Osteocyte (in vitro differentiated cells): ENCODE measurements at places on chromosomes 4 and X. TPM values are rescaled to one million over a fixed set of nuclear protein-coding genes. Genes with fewer than 3 reads are reported as not detected.

The PARM1 gene
- total RNA-seq, result not detected in 2 replicates

DNA sequence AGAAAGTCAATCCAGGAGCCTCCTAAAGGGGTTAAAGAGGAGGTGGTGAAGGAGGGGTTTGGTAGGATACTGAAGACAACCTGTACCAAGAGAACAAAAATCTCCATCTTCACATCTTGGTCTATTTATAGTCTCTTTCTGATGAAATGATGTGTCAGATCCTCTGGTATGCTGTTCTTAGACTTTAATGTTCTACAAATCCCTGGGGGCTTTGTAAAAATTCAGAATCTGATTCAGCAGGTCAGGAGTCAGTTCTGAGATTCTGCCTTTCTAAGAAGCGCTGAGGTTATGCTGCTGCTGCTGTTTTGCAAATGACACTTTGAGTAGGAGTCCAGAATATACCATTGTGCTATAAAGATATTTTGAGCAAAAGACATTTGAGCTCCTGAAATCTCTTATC is 172.9 kb upstream of the GLRA2 start:
- no peak overlapping the region for H3K4me3 ChIP-seq
- no peaks in the 10 kb centered on the region for H3K36me3 ChIP-seq
- DNase-seq, result no peak
- no peaks in the 10 kb centered on the region for H3K27me3 ChIP-seq

DNA sequence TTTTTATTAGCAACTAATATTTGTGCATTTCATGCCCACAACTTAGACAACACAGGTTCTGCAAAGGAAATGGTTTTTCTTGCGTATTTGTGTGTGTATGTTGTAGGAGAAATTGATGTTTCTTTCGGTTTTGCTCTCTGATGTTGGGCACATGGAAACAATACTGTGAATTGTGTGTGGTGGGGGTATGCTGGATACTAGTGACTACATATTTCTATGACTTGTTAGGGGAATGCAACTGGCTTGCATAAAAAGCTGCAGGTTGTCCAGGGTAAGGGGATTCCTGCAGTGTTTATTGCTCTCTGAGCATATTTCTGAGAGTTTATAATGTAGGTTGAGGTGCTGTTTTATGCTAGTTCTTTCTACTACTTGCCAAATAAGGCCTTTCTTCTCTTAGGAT is 11.6 kb downstream of the DLG3 start:
- H3K4me3 ChIP-seq, result no peak overlapping the region
- no peak for DNase-seq
- peaks cover 3% of the 10 kb centered on the region for H3K36me3 ChIP-seq
- peaks cover 20% of the 10 kb centered on the region for H3K4me1 ChIP-seq
- no peaks in the 10 kb centered on the region for H3K27me3 ChIP-seq

DNA sequence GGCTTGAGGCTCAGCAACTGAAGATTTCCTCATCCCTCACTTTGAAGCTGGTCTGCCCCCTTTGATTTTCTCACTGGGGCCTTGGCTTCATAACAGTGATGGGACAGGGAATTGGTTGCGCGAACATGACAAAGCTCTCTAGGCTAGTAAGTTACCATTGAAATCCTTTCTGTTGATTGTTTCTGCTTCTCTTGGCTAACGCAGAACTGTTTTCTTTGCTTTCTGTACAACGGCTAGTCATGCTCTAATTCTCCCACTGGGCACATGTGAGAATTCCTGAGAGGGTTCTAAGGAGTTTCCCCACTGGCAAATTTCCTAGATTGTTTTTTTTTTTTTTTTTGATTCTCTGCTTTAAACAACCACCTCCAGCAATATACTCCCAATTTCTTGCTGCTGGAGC is 738.6 kb downstream of the PCDH7 start:
- no peak overlapping the region for H3K4me3 ChIP-seq
- peaks cover 28% of the 10 kb centered on the region for H3K4me1 ChIP-seq
- no peaks in the 10 kb centered on the region for H3K36me3 ChIP-seq
- no peak for DNase-seq

DNA sequence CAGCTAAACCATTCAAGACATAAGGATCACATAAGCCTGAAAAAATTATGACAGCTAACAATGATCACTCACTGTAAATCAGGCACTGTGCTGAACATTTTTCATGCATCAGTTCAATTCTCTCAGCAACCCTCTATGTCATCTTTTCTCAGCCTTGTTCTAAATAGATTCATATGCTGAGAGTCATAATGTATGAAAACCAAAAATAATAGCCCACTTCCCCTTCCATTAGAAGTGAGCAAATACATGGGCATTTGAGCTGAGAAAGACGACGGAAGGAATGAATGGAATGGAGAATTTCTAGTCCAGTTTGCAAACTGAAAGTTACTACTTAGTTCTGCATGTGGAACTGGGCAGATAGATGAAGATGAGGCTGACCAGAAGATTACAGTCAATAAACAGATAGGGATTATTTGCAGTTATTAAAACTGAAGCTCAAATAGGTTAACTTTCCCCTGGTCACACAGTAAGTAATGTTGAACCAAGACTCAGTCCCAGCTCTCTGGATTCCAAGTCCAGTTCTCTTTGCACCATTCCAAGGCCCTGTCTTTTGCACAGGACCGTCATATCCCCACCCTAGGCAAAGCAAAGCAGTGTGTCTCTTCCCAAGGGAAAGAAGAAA is 1.6 kb upstream of the SH3RF1 start:
- DNase-seq, result no peak
- H3K4me3 ChIP-seq, result peak overlapping the region; percentile 77
- H3K36me3 ChIP-seq, result no peaks in the 10 kb centered on the region
- H3K27me3 ChIP-seq, result no peaks in the 10 kb centered on the region
- peaks cover 36% of the 10 kb centered on the region for H3K4me1 ChIP-seq

The DIPK2B gene
- total RNA-seq, result not detected in 2 replicates

DNA sequence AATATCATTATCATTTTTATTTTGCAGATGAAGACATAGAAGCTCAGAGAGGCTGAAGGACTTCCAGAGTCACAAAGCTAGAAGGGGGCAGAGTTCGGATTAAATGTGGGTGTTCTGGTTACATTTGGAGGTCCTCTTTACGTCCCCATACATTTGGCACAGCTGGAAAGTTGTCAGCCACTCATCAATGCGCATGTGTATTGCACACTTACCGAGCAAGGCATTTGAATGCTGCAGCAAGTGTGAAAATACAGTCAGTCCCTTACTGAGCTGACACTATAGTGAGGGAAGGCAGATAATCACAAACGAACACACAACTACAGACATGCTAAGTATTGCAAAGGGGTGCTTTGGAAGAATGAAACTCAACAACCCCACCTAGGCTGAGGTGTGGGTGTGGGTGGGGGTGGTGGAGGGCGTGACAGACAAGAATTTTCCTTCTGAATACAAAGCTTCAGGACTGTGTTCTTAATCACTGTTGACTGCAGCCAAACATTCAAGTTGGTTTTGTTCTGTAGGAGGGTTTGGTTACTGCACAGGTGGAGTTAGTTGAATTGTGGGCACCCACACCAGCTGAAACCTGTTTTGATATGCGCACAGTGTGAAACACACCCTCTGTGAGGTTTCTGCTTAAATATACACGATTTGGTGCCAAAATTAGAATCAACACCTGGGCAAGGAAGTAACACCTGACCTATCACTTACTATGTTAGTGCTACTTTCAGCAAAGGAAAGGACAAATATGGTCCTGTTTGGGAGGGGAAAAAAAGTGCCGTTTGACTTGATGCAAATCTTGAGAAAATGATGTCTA is 72.4 kb downstream of the COQ2 start:
- H3K4me1 ChIP-seq, result peaks cover 11% of the 10 kb centered on the region
- no peaks in the 10 kb centered on the region for H3K27me3 ChIP-seq
- no peak overlapping the region for H3K4me3 ChIP-seq
- DNase-seq, result peak; percentile 59
- no peaks in the 10 kb centered on the region for H3K36me3 ChIP-seq

GRCh38 chr4:117164338-117164737 is 79.0 kb upstream of the TRAM1L1 start:
- no peaks in the 10 kb centered on the region for H3K36me3 ChIP-seq
- H3K27ac ChIP-seq, result no peak overlapping the region

- H3K4me1 ChIP-seq, result no peaks in the 10 kb centered on the region
- no peak overlapping the region for H3K4me3 ChIP-seq
- no peaks in the 10 kb centered on the region for H3K27me3 ChIP-seq
- no peak for DNase-seq
Observed at GRCh38 chr4:37535872-37536271, 150.3 kb downstream of the RELL1 start.

The PTPN13 gene
- total RNA-seq, result 55.7 and 56.0 TPM in 2 replicates

GRCh38 chrX:150162141-150162540 is 201.0 kb upstream of the MAMLD1 start:
- no peaks in the 10 kb centered on the region for H3K36me3 ChIP-seq
- H3K27ac ChIP-seq, result no peak overlapping the region
- no peaks in the 10 kb centered on the region for H3K27me3 ChIP-seq
- H3K4me1 ChIP-seq, result peaks cover 11% of the 10 kb centered on the region
- DNase-seq, result peak; percentile 56

GRCh38 chrX:129361576-129361975 is 161.7 kb downstream of the SMARCA1 start:
- peaks cover 3% of the 10 kb centered on the region for H3K36me3 ChIP-seq
- H3K27ac ChIP-seq, result no peak overlapping the region
- no peaks in the 10 kb centered on the region for H3K4me1 ChIP-seq
- no peak for DNase-seq

The LEF1 gene
- 1.7 and 3.1 TPM in 2 replicates for total RNA-seq

DNA sequence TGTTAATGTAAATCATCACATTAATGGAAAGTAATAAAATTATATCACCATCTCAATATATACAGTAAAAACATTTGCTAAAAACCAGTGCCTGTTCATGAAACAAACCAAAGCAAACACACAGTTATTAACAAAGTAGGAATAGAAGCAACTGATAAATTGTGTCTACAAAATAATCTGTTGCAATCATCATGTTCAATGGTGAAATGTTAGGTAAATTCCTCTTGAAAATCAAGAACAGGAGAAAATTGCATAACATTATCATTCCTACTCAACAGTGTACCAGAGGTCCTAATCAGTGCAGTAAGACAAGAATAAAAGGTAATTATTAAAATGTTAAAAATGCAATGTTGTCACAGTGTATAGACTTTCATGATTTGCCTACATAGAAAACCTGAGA is 252.3 kb downstream of the TEX13A start:
- DNase-seq, result no peak
- peaks cover 3% of the 10 kb centered on the region for H3K27me3 ChIP-seq
- no peaks in the 10 kb centered on the region for H3K4me1 ChIP-seq
- H3K36me3 ChIP-seq, result no peaks in the 10 kb centered on the region
- no peak overlapping the region for H3K4me3 ChIP-seq
- no peak overlapping the region for H3K27ac ChIP-seq

The PLAC1 gene
- not detected in 2 replicates for total RNA-seq

DNA sequence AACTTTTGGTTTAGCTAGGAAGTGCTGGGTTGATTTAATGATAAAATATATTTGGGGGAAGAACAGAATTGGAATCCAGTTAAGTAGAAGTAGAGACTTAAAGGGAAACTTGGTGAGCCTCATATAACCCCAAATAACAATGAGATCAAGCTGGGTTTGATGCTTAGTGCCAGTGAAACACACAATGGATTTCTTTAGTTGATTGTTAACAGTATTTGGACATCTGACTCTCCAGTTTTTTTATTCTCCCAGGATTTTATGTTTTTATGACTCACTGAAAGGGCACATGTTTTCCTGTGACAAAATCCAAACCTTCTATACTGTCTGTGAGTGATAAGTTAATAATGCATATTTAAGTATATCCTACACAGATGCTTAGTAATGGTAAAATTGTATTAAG is 2.7 kb upstream of the NEUROG2 start:
- H3K36me3 ChIP-seq, result peaks cover 8% of the 10 kb centered on the region
- H3K27me3 ChIP-seq, result peaks cover 94% of the 10 kb centered on the region
- DNase-seq, result no peak
- no peak overlapping the region for H3K4me3 ChIP-seq

GRCh38 chr4:36609661-36610060 is 328.2 kb downstream of the DTHD1 start:
- H3K4me3 ChIP-seq, result no peak overlapping the region
- H3K4me1 ChIP-seq, result no peaks in the 10 kb centered on the region
- no peak for DNase-seq
- H3K27ac ChIP-seq, result no peak overlapping the region
- no peaks in the 10 kb centered on the region for H3K36me3 ChIP-seq

- H3K27ac ChIP-seq, result no peak overlapping the region
- H3K4me3 ChIP-seq, result no peak overlapping the region
- peaks cover 8% of the 10 kb centered on the region for H3K4me1 ChIP-seq
- H3K27me3 ChIP-seq, result no peaks in the 10 kb centered on the region
Observed at GRCh38 chrX:81338924-81339323, 137.0 kb downstream of the SH3BGRL start.

DNA sequence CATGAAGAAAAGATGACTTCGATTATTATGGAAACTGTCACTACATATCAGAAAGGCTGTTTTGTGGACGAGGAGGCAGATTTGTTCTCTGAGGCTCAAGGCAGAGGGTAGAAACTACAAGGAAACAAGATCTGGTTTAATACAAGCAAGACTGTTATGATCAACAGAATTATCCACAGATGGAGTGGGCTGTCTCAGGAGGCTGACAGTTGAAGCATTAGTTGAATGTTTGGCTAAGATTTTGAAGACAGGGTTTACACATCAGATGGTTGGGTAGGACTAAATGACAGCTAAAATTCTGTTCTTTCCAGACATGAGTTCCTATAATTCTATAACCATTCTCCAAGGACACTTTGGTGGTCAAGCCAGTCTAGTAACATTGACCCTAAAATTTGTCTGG is 49.8 kb downstream of the LDOC1 start:
- no peaks in the 10 kb centered on the region for H3K36me3 ChIP-seq
- no peak for DNase-seq
- no peak overlapping the region for H3K4me3 ChIP-seq
- H3K27ac ChIP-seq, result no peak overlapping the region

DNA sequence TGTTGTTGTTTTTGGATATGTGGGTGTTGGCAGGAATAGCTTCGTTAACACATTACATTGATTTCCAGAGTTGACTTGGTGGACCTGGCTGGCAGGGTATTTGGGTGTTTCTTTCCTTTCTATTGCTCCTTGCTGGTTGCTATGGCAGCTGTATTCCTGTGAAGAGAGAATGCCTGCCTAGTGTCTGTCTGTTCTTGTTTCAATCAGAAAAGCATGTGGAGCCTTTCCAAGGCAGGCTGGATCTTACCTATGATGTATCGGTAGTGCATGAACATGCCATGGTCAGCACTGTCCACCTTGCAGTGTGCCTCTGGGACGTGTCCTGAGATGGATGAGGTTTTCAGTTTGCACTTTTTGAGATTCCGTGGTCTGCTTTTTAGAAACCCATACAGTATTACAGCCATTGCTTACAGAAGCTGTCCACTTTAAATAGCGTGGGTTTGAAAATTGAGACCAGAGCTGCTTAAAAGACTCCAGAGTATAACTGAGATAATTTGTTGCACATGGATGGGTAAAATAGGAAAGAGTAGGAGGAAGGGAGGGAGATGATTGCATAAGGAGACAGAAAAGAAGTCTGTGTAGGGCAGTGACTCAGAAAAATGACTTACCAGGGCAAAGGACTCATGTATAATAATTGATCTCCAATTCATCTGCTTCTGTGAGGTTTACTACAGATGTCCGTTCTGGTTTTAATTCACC is 20.0 kb upstream of the AADAT start:
- peaks cover 60% of the 10 kb centered on the region for H3K27me3 ChIP-seq
- no peak overlapping the region for H3K4me3 ChIP-seq
- DNase-seq, result no peak
- H3K36me3 ChIP-seq, result no peaks in the 10 kb centered on the region

GRCh38 chr4:37970702-37971101 is 10.5 kb downstream of the PTTG2 start:
- H3K27me3 ChIP-seq, result no peaks in the 10 kb centered on the region
- H3K4me3 ChIP-seq, result no peak overlapping the region
- peaks cover 13% of the 10 kb centered on the region for H3K4me1 ChIP-seq
- DNase-seq, result no peak
